Chondrocyte (in vitro differentiated cells): ENCODE measurements at places on chromosomes 3 and 15. TPM values are rescaled to one million over a fixed set of nuclear protein-coding genes. Genes with fewer than 3 reads are reported as not detected.

DNA sequence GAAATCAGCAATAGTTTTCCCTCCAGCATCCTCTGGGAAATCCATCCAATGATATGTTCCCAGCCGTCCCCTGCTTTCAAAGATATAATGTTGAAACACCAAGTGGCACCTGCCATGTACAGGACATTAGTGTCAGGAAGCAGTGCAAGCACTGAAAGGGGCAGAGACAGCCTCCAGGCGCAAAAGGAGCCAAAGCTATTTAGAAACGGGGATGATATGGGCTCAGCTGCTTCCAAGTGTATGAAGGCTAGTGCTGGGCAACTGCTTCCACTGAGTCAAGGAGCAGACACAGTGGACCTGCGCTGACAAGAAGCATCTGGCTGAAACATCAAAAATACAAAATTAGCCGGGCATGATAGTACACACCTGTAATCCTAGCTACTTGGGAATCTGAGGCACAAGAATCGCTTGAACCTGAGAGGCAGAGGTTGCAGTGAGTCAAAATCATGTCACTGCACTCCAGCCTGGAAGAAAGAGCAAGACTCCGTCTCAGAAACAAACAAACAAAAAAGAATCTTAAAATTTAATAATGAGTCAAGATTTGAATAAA is 119.7 kb downstream of the AQP9 start:
- DNase-seq, result no peak

GRCh38 chr15:52558196-52558595 is 10.6 kb downstream of the ARPP19 start:
- DNase-seq, result no peak

- no peak for DNase-seq
Observed at GRCh38 chr15:89926158-89926557, 13.4 kb upstream of the ARPIN start.

DNA sequence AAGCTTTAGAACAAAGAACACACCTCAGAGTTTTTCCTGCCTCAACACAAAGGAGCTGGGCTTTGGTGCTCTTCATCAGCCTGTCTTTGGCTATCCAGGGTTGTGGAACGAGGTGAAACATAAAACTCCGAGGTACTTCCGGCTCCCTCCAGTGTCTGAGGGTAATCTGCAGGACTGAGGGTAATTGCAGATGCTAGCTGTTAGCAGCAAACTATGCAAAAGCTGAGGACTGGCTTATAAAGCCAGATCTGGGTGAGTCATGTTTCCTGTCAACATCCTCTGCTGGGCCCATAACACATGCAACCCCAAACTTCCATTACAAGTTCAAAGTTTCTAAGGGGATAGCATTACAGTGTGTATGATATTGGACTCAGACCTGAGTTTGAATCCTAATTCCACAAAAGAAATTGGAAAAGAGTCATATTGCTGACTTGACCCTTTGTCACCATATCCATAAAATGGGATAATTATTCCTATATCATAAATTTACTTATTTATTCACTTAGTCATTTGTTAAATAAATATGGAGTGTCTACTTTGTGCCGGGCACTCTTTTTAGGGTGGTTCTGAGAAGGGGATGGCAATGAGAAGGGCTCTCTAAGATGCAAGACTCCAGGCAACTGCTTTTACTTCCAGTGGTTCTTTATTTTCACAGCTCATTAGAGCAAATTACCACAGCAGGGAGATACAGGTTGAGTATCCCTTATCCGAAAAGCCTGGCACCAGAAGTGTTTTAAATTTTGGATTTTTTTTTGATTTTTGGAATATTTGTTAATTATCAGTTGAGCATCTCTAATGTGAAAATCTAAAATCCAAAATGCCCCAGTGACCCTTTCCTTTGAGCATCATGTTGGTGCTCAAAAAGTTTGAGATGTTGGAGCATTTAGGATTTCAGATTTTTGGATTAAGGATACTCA is 9.5 kb upstream of the TRIM69 start:
- no peak for DNase-seq

DNA sequence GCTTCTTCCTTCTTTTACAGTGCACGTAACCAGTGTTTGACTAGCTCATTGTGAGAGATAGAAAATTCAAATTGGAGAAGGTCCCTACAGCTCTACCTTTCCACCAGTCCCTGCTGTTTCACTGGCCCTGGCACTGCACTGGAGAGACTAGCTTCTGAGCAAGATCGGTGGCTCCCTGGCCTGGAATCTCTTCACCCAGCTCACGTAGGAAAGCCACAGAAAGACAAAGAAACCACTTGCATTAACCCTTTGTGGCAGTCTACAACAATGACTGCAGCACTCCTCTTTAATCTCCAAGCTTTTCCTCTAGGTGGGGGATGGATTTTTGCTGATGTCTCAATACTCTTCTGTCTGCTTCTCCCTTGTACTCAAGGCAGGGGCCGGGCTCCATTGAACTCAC is 155.9 kb downstream of the PEX5L start:
- no peak for DNase-seq

DNA sequence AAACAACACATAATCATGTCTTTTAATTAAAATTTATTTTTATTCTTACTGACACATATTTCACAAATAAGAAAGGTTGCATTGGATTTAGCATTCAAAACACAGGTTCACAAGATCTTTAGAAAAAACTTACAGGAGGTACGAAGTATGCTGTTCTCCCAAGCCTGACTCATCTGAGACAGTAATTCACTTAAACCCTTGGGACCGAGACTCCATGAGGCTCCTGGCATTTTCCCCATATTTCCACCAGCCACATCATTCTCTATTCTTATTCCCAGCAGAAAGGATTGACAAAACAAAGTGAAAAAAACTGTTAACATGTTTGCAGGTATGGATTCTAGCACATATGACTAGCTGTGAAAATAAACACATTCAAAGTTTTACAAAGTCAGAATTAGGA is 52.6 kb downstream of the CNTN3 start:
- DNase-seq, result no peak

- DNase-seq, result no peak
Observed at GRCh38 chr3:133930341-133930933, 34.8 kb upstream of the RAB6B start.

- no peak for DNase-seq
Observed at GRCh38 chr3:183701744-183702143, 4.1 kb downstream of the YEATS2 start.

GRCh38 chr15:60788692-60789103 is 309.8 kb upstream of the ICE2 start:
- DNase-seq, result no peak

GRCh38 chr3:138948371-138949001 is 1.5 kb downstream of the FOXL2NB start:
- no peak for DNase-seq

- no peak for DNase-seq
Observed at GRCh38 chr3:71064956-71065763, 518.4 kb downstream of the FOXP1 start.

GRCh38 chr15:65354835-65355172 is 23.0 kb downstream of the IGDCC3 start:
- DNase-seq, result no peak

DNA sequence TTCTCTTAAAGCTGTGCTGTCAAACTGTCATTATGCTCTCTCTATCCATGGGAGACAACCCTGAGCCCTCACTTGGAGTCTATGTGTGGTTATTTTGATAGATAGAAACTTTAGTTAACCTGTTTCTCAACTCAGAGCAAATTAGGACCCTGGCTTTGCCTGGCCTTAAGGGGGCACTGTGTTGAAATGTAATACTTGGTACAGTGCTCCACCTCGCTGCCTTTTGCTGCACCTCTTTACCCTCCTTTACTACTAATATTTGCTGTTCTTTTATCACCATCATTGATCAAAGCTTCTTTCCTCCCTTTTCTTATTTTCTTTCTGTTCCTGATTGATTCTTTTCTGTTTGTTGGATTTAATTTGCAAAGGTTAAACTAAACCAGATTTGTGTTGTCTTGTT is 34.3 kb downstream of the STT3B start:
- no peak for DNase-seq

- no peak for DNase-seq
Observed at GRCh38 chr15:69657626-69658025, 205.0 kb downstream of the RPLP1 start.

DNA sequence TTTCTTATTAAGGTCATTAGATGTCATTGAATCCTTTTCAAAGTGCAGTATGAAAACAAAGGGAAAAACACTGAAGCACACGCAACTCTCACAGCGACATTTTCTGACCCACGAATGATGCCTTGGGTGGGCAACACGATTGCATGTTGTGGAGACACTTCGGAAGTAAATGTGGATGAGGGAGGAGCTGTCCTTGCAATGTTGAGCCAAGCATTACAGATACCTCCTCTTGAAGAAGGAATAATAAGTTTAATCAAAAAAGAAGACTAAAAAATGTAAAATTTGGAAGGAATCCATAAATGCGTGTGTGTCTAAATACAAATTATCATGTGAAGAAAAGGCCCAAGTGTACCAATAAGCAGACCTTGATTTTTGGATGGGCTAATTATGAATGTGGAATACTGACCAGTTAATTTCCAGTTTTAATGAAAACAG is 16.9 kb downstream of the THBS1 start:
- no peak for DNase-seq

DNA sequence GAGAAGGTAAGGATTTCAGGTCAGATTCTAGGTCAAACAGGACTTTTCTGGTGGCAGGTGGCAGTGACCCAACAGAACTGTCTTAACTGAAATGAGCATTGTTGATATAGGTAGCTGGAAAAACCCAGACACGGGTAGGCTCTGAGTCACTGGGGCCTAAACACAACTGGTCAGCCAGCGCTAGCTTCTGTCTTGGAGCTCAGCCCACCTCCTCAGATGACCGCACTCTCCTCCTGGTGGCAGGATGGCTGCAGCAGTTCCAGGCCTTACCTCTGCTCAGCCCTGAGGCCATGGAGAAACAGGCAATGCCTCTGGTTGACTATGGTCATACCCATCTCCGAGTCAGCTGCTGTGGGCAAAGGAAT is 61.1 kb upstream of the GATA2 start:
- DNase-seq, result no peak

DNA sequence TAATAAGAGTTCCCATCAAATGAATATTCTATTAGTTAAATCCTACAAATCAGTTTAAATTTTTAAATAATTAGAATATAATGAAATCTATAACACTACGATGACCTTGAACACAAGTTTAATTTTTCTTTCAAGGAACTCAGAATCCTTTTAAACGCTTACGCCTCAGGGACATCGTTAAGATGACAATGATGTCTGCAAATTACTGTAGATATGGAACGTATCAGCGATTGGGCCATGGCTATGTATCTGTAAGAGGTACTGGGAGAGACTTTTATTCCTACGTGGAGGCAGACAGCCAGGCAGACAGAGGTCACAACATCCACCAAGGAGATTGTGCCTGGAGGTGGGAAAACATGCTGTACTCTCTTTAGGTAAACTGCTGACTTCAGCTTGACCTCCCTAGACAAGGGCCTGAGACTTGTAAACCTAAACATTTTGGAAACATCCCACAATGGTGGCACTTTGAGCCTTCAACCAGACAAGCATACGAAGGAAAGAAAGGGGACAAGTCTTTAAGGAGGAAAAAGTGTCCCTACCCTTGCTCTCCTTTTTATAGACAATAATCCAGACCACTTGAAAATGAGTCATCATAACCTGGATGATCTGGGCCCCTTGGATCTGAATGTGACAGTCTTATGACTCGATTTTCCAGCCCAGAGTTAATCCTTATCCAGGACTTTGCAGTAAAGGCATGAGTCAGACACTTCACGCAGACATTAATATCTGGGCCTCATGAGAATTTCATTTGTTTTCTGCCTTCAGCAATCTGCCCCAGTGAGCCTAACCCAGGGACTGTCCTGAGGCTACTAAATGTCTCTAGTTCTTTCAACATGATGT is 6.8 kb upstream of the LDHAL6B start:
- DNase-seq, result no peak

DNA sequence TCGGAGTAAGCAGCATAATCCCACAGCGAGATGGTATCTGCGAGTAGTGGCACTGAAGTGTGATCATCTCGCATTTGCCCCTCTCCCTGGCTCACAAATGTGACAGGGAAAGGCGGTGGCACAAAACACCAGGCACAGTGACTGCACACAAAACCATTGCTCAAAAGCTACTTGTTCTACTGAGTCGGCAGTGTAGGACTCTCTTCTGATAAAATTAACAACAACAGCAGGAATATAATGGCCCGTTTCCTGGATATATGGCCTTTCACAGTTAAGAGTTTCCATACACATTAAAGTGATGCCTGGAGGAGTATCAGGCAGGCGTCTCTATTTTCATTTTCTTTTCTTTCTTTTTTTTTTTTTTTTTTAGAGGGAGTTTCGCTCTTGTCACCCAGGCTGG is 69.0 kb downstream of the MYO1E start:
- DNase-seq, result no peak

DNA sequence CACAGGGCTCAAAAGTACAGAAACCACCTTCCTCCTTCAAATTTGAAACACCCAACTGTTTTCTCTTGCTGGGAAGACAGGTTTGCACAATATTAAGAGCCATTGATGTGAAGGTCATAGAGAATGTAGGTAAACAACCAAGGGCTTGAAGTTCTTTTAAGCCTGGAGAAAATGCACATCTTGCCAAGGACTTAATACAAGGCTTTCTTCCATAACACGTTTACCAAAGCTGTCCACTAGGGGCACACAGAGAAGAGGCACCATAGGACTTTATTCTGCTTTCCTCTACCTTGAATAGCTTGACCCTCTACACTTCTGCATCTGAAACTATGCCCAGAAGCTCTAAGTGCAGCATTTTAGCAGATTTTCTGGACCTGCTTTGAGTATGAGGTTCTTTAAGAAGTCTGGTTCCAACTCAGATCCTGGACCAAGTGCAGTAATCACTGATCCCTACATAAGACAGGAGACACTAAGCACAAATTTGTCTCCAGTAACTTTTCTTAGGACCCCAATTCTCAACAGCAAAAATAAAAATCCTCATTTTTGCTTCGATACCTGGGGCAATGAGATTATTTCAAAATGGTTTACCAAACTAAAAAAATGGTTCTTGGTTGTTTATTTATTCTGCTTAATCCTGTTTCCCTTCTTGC is 138.0 kb downstream of the FBN1 start:
- DNase-seq, result no peak

DNA sequence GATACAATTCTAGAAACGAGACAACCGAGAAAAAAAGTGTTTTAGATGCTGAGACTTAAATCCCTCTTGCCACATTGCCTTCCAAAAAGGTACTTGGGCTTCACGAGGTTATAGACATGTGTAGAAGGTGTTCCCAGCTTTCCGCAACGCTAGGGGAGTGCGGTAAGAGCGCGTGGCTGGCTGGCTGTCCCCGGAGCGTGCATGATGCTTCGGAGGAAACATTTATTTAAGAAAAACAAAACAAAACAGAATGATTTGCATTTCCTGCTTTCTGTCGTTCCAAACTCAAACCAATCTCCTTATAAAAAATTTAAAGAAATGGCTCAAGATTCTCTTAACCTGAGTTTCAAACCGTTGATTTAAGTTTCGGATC is 841 bp downstream of the SLC6A20 start:
- DNase-seq, result no peak

GRCh38 chr3:197599089-197599765 is 43.5 kb upstream of the BDH1 start:
- no peak for DNase-seq

ACKR4 gene
- 0.22 TPM in 1 of 3 replicates, not detected in the others for total RNA-seq

CEP19 gene
- total RNA-seq, result 2.1 to 2.8 TPM (median 2.5 TPM) in 3 replicates

RTP4 gene
- total RNA-seq, result not detected in 3 replicates

RETNLB gene
- total RNA-seq, result not detected in 3 replicates

TUSC7 gene
- not detected in 3 replicates for total RNA-seq

PPM1L gene
- total RNA-seq, result 3.3 to 9.6 TPM (median 8.5 TPM) in 3 replicates

FETUB gene
- total RNA-seq, result not detected in 3 replicates
